ENCODE measurements at places on chromosomes 16 and 17.

DNA sequence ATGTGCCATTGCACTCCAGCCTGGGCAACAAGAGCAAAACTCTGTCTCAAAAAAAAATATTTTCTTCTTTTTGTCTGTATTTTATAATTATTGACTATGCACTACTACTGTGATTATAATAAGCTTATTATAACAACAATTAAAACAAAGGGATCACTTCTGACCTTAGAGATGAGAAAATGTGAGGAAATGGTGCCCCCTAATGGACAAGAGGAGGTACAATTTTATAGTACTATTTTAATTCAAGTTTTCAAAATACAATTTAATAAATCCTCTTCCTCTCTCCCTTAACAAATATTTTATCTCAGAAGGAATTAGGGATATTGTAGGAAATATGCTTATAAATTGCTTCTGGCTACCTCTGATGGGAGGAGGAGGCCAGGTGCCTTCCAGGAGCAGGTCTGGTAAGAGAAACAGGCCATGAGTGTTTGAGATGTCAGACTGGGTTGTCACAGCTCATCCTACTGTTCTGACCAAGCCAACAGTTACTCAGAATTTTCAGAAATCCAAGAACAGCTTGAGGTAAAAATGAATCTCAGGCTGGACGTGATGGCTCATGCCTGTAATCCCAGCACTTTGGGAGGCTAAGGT, 14.0 kb downstream of the VPS53 start:
- DNase-seq, result peak; percentile 72

DNA sequence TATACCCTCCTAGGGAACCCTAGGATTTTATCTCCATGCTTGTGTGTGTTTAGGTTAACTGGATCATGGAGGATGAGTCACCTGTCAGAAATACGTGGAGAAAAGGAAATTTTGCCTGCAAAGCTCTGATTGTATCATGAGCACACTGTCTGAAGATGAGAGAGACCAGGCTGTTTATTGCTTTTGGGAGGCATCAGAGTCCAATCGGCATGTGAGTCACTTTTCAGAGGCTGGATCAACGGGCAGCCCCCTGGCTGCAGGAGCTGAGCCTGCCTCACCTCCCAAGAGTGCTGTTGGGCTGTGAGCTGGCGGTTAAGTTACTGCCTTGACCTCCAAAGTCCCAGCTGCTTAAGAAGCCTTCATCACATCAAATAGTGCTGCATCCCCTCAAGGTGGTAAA, 41.5 kb upstream of the MED9 start:
- DNase-seq, result no peak

DNA sequence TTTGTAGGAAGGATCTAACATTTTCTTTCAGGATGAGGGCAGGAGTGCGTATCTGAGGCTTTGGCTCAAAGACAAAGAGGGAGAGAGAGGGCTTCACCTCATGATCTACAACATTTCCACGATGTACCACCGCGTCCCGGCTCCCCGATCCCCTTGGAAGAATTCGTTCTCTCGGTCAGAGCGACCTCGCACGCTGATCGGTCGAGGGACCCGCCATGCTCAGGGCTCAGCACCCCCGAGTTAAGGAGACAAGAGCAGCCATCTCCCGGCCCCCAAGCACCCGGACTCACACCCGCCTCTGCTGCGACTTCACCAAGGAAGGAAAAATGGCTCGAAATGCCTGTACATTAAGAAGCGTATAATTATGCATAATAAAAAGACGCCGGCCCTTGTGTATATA, 89.5 kb upstream of the RPL38 start:
- DNase-seq, result no peak

GRCh38 chr17:67258821-67259468, 13.9 kb upstream of the HELZ start:
- peak; percentile 58 for DNase-seq

- no peak for DNase-seq
Observed at GRCh38 chr17:80917716-80918560, 73.7 kb upstream of the CHMP6 start.

GRCh38 chr16:69494991-69495392, 70.6 kb downstream of the CYB5B start:
- peak; percentile 29 for DNase-seq

DNA sequence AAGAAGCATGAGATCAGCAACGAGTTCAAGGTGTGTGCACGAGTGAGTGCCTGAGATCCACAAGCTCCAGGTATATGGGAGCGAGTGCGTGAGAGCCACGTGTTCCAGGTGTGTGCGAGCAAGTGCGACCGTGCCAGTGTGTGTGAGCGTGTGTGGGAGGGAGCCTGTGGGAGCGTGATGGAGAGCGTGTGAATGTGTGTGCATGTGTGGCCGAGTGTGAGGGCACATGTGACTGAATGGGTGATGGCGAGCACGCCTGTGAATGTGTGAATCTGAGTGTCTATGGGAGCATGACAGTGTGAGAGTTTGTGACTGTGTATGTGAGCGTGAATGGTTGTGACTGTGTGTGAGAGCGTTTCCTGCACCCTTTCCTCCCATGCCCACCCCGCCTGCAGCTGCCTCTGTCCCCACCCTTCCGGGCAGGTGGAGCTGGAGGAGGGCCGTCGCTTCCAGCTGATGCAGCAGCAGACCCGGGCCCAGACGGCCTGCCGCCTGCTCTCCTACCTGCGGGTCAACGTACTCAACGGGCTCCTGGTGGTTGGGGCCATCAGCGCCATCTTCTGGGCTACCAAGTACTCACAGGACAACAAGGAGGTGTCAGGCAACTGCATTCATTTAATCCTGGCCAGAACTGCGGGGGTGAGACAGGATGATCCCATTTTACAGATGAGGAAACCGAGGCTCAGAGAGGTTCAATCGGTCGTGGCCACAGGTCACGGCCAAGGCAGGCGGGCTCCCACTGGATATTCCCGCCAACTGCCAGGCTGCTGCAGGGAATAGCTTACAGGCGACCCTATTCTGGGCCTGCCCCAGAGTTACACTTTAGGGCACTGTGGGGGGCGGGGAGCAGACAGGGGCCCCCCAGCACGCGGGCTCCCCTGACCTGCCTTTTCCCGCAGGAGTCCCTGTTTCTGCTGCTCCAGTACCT, 3.7 kb downstream of the TMC8 start:
- peak; percentile 90 for DNase-seq

- no peak for DNase-seq
Observed at GRCh38 chr17:9845306-9845705, 19.6 kb downstream of the GLP2R start.

DNA sequence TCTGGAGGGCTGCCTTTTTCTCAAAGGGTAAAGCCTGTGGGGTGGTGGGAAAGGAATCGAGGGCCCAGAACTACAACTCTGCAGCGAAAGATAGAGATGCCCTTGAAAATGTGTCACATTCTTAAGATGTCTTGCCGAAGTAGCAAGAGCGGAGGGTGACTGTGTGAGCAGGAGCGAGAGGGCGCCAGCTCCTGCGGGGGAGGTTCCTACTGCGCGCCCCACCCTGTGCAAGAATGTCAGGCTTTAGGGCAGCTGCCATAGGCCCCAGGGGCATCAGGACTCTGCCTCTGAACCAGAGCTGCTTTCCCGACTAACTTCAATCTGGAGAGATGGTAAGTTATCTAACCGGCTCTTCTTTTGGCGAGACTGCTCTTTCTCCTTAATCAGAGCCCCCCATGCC, 11.8 kb upstream of the ITGAE start:
- DNase-seq, result no peak

DNA sequence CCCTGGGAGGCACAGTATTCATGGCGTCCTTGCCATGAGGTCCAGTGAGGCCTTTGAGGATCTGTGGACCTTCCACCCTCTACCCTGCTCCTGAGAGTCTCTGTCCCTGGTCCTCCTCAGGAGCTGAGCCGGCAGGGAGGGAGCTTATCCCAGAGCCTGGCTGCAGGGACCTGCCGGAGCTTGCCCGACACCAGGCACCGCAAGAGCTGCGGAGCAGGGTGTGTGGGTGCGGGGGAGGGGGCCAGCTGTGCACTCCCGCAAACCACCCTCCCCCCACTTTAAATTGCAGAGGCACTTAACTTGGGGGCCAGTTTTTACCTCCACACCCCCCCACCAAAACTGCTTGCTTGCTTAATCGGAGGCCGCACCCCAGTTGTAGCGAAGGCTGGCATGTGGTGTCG, 609 bp upstream of the ZNF750 start:
- no peak for DNase-seq

GRCh38 chr17:77205396-77206125, 64.8 kb downstream of the SEC14L1 start:
- DNase-seq, result no peak

DNA sequence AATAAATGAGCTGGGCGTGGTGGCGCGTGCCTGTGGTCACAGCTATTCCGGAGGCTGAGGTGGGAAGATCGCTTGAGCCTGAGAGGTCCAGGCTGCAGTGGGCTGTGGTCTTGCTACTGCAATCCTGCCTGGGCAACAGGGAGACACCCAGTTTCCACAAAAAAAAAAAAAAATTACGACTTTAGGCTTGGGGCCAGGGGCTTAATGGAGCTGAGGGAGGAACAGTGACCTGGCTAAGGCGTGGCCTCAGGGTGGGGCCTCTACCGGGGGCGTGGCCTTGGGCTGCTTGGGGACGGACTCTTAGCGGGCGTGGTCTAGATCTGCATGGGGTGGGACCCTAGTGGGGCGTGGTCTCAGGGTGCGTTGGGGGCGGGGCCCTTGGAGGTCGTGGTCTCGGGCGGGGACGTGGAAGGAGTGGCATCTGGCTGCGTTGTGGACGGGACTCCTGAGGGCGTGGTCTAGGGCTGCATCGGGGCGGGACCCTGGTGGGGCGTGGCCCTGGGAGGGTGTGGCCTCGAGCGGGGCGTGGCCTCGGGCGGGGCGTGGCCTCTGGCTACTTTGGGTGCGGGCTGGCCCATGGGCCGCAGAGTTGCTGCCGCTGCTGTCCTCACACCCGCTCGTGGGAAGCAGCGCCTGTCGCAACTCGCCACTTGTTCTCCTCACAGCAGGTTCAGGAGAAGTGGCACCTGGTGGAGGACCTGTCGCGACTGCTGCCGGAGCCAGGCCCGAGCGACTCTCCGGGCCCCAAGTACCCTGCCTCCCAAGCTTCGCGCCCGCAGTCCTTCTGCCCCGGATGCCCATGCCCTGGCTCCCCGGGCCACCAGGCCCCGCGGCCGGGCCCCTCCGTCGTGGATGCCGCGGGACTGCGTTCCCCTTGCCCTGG, 5.8 kb upstream of the C17orf99 start:
- peak; percentile 97 for DNase-seq

DNA sequence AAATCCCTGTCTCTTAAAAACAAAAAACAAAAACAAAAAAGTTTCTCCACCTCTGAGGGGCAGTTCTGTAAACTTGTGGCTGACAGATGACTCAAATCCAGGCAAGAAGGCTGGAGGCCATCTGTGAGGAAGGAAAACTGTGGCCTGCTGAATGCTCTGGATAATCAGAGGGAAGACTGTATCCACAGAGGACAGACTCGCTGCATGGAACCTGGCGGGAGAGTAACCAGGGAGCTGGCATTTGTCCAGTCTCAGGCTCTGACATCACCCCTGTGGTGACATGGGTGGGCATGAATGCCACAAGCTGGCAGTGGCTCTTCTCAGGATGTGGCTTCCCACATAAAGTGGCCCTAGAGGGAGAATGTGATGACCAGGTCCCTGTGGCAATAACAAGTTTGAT, 2.8 kb upstream of the KSR1 start:
- no peak for DNase-seq

GRCh38 chr17:56424005-56424404, 169.5 kb upstream of the NOG start:
- DNase-seq, result no peak

- no peak for DNase-seq
Observed at GRCh38 chr17:33421933-33422332, 128.8 kb upstream of the ASIC2 start.

- DNase-seq, result peak; percentile 73
Observed at GRCh38 chr17:75720656-75721462, at the start of gene ITGB4. TSS of gene ITGB4 (plus strand) at chr17:75721459. CDS start at chr17:75724704, 3,245 bp downstream.

DNA sequence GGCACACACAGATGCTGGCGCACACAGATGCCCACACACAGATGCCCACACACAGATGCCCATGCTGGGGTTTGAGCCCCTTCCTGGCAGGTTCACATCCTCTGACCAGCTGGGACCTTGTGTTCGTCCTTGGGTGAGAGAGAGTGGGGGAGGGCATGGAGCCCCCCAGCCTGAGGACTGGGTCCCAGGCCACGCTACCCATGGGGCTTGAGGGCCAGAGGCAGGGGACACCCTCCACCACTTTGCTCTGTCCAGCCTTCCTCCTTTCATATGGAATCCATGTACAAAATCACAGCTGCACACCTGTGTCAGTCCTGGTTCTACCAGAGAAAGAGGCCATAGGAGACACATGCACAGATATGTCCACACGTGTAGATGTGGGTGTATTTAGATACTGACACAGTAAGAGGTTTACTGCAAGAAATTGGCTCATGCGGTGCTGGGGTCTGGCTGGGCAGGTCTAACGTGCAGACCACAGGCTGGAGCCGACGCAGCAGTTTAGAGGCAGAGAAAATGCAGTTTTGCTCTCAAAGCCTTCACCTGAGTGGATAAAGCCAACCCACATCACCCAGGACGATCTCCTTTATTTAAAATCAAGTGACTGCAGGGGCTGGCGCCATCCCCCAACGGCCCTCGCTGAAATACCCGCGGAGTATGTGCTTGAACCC, 10.8 kb downstream of the SLC22A31 start:
- no peak for DNase-seq

DNA sequence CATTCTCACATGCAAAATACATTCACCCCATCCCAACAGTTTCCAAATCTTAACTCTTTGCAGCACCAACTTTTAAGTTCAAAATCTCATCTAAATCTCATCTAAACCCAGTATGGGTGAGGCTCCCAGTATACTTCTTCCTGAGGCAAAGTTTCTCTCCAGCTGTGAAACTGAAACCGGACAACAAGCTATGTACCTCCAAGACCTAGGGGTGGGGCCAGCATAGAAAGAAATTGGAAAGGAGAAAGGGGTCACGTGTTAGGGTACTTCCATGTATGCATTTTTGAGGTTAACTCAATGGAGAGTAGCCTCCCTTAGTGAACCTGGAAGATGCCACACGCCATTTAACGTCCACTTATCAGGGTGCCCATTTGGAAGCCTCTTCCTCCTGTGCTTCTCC, 23.9 kb upstream of the LRRC75A start:
- DNase-seq, result no peak

GRCh38 chr16:13070268-13070667, 168.9 kb downstream of the SHISA9 start:
- no peak for DNase-seq

DNA sequence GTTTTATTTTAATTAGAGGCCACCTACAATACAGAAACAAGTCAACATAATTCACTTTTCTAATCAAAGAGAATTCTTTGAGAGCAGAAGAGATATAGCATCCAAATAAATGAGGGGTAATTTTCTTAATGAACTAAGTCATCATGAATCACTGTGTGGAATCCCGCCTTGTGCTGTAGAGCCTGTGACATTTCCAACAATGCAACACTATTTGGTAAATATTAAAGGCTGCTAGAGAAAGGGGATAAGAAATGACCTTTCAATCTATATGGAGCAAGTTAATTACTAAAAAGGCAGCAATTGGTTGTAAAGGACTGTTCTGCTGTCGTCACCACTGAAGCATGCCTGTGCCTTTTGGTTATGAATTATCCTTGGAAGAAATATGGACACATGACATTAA, 345.7 kb upstream of the MAF start:
- no peak for DNase-seq

- no peak for DNase-seq
Observed at GRCh38 chr16:11734025-11734652, 8.5 kb downstream of the TXNDC11 start.
